Right kidney (tissue), 9 donors: ENCODE measurements at places on chromosomes 16 and 17.

GRCh38 chr16:87132361-87133014, 184.7 kb downstream of the C16orf95 start:
- peak; percentile 35 for DNase-seq

- DNase-seq = no peak
These were observed 67.8 kb downstream of the WSB1 start for GRCh38 chr17:27361695-27362094.

GRCh38 chr17:78952706-78953105, 27.0 kb downstream of the LGALS3BP start:
- DNase-seq = no peak

- no peak for DNase-seq
These were observed 9.4 kb upstream of the PHOSPHO1 start for GRCh38 chr17:49239963-49240362.

GRCh38 chr17:72463287-72464102, 342.7 kb downstream of the SOX9 start:
- no peak for DNase-seq

DNA sequence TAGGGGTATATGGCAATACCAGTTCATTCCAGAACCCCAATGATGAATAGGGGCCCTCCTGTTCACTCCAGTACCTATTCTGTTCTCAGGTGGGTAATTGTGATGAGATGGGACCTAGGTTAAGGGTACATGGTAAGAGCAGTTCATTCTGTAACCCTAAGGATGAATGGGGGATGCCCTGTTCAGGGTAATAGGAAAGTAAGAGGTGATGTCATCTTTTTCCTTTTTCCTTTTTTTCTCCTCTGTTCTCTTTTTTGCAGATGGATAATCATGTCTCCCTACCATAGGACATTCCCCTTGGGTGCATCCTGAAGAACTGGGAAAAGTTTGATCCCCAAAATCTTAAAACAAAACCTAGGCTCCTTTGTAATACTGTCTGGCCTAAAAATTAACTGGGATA, 25.0 kb upstream of the SLC6A2 start:
- DNase-seq = no peak

DNA sequence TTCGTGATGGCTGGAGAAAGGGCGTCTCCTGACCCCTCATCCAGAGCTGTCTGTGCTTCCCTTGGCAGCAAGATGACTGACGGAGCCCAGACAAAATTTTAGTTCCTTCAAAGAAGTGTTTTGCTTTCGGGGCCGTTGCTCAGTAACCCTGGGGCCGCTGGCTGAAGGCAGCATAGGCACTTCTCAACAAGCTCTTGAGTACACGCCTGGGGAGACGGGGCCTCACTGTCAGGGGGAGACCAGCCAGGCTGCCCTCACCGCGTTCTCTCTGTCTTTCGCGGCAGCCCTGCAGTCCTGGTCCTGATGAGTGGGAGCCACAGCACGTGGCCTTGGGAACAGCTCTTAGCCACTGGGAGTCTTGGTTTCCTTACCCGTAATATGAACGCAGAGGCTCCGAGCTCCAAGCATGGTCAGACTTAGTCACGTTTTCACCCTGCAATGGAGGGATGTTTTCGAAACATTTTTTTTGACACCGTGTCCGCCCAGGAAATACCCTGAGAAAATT, 86.0 kb downstream of the IRF8 start:
- DNase-seq = no peak
